ENCODE measurements at places on chromosomes 3 and 15.

- DNase-seq: no peak
Observed at GRCh38 chr3:177055605-177056571, 141.4 kb downstream of the TBL1XR1 start.

- no peak for DNase-seq
Observed at GRCh38 chr3:171508206-171508605, 48.0 kb upstream of the TNIK start.

DNA sequence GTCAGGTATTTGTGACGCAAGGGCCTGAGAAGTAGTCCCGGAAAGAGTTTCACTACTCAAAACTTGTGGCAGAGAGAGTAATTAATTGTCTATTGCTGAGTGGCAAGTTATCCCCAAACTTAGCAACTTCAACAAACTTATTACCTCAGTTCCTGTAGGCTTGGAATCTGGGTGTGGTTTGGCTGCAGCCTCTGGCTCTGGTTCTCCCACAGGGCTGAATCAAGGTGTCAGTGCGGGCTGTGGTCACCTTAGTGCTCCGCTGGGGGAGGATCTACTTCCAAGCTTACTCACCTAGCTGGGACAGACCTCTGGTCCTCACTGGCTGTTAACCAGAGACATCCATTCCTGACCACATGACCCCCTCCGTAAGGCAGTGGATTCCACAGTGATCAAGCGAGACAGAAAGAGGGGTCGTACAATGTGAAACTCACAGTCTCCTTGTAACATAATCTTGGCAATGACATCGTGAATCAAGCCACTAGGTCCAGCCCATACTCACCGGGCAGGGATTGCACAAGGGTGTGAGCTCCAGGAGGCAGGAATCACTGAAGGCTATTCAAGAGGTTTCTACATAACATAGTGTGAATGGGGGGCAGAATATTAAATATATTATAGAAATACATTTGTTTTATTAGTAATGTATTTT, 138.3 kb downstream of the RYR3 start:
- no peak for DNase-seq

DNA sequence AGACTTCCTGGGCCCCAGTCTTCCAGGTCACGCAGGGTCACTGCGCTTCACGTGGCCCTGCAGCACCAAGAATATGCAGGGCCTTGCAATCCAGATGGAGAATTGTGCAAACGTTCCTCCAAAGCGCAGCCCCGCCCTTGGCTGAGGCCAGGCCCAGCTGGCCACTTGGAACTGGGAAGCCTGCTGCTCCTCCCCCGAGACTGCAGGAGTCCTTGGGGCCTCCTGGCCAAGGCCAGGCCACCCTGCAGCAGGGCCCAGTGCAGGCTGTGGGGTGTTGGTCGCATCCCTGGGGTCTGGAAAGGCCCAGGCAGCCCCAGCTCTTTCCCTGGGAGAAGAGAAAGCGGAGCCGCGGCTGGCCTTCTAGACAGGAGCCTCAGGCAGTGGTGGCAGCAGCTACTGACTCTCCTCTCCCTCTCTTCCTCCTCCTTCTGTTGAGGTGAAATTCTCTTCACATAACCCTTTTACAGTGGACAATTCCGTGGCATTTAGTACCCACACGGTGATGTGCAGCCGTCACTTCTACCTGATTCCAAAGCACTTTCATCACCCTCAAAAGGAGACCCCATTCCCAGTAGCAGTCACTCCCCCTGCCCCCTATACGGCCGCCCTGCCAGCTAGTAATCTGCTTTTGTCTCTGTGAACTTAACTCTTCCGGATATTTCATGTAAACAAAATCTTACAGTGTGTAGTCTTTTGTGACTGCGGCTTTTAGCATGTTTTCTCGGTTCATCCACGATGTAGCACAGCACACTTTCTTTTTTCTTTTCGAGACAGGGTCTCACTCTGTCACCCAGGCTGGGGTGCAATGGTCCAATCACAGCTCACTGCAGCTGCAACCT, 103.9 kb downstream of the TMEM266 start:
- DNase-seq: no peak

DNA sequence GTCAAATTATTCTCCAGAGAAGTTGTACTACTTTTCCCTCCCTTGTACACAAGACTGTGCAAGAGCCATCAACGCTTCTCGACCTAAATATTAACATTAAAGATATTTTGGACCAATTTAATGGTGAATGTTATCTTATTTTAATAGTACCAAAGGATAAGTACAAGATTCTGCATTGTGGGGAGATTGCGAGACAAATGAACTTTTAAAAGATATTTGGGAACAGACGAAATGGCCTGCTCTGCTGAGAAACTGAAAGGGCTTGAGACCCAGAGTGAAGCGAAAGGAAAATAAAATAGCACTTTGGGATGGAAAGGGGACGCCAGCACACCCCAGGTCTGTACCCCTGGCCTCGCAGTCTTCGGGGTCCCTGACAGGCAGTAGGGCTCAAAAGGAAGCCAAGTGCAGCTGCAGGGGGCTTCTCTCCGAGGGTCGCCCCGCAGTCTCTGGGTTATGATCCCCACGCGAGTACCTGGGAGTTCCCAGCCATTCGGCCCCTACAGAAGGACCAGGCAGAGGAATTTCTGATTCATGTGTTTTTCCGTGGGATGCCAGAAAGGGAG, 97.6 kb upstream of the VGLL3 start:
- DNase-seq: no peak

DNA sequence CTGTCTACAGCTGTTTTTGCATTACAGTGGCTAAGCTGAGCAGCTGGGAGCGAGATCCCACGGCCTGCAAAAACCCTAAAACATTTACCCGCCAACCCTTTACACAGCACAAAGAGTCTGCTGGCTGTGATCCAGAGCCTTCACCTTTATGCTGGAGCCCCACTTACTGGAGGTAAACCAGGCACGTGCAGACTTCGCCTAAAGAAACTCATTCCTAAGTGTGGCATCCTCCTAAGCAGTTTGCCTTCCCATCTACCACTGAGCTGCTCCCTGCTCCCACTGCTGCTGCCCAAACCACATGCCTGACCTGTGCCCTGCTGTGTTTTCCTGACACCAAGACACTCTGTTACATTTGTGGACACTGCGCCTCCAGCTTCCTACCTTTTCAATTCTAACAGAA, 53.0 kb downstream of the CHSY1 start:
- no peak for DNase-seq

- DNase-seq: no peak
Observed at GRCh38 chr3:23461069-23461468, 257.9 kb downstream of the UBE2E2 start.

DNA sequence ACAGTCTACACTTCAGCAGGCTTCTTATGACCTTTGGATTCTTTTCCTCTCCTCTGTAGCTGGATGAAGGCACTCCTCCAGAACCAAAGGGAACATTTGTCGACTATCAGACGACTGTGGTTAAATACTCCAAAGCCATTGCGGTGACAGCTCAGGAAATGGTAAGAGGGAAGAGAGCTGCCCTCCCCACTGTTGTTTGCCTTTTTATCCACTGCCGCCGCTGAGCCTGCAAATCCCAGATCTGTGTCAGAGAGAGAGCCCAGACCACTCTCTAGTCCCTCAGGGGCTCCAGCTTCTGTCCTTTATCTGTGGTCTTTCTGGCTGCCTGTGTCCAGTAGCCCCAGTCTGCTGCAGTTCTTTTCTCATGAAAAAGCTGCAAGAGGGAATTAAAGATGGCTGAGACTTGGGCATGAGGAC, 261.5 kb upstream of the TPM1 start:
- DNase-seq: no peak

DNA sequence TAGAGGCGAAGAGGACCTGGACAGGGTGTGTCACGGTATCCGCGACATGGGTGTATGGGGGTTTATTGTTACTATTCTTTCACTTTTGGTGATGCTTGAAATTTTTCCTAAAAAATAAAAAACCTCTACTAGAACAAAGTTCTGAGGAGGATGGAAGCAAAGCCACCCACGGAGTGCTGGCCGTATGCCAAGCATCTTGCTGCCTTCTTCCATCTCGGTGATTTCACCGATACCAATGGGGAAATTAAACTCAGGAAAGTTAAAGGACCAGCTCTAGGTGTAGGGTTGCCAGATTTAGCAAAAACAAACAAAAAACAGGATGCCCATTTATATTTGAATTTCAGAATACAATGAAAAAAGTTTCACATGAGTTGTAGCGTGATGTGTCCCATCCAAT, 33.9 kb downstream of the SMAD6 start:
- DNase-seq: no peak

- DNase-seq: peak; percentile 45
Observed at GRCh38 chr3:14141144-14141543, 16.3 kb downstream of the TMEM43 start.

DNA sequence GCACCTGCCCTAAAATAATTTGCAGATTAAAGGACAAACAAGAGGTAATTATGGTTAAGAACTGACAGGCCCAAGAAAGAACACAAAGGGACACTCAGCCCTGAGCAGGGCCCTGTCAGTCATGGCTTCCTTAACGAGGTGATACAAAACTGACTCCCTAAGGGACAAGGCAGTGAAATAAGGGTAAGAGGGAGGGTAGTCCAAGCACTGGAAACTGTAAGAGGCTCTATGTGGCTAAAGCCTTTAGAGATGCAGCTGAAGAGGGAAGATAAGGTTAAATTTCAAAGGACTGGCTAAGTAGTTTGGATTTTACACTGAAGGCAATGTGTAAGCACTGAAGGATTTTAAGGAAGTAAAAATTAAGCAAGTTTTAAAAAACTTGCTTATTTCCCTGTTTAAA, 3.9 kb downstream of the ATR start:
- no peak for DNase-seq

- no peak for DNase-seq
Observed at GRCh38 chr3:128609294-128609693, 41.3 kb downstream of the RPN1 start.

DNA sequence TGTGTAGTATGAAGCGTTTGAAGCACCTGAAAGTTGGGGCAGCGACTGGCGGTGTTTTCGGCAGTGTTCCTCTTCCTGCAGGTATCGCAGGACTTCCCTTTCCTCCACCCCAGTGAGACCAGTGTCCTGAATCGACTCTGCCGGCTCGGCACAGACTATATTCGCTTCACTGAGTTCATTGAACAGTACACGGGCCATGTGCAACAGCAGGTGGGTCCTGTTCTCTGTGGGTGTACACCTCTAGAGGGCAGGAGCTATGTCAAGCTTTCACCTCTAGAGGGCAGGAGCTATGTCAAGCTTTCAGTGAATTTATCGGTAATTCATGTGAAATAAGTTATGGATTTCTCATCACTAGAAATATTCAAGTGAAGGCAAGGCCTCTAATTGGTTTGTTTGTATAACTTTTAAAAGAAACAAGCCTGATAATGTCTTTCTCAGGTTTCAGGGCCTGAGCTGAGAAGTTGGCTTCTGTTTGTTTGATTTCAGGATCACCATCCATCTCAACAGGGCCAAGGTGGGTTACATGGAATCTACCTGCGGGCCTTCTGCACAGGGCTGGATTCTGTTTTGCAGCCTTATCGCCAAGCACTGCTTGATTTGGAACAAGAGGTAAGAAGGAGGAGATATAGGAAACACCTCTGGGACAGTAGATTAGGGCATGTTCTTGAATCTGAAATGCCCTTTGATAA, 5.3 kb downstream of the TUBGCP4 start:
- DNase-seq: no peak

- no peak for DNase-seq
Observed at GRCh38 chr15:29832709-29833108, 10.4 kb upstream of the TJP1 start.

GRCh38 chr3:110773413-110773954, 298.1 kb upstream of the NECTIN3 start:
- DNase-seq: no peak

- DNase-seq: no peak
Observed at GRCh38 chr3:64548200-64548889, 139.5 kb downstream of the ADAMTS9 start.

DNA sequence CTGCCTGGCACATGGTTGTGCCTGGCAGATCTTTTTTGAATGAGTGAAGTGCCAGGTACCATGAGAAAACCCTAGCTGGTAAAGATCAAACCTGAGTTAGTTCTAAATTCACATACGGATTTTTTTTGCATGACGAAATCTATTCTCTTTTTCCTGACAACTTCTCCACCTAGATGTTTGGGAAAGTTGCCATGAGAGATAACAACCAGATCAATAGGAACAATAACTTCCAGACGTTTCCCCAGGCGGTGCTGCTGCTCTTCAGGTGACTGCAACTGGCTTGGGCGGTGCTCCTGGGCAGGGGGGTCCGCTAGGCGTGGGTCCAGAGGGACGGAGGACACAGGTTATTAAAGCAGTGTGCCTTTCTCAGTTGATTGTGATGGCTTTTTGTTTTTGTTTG, 71.8 kb downstream of the CHDH start:
- no peak for DNase-seq

DNA sequence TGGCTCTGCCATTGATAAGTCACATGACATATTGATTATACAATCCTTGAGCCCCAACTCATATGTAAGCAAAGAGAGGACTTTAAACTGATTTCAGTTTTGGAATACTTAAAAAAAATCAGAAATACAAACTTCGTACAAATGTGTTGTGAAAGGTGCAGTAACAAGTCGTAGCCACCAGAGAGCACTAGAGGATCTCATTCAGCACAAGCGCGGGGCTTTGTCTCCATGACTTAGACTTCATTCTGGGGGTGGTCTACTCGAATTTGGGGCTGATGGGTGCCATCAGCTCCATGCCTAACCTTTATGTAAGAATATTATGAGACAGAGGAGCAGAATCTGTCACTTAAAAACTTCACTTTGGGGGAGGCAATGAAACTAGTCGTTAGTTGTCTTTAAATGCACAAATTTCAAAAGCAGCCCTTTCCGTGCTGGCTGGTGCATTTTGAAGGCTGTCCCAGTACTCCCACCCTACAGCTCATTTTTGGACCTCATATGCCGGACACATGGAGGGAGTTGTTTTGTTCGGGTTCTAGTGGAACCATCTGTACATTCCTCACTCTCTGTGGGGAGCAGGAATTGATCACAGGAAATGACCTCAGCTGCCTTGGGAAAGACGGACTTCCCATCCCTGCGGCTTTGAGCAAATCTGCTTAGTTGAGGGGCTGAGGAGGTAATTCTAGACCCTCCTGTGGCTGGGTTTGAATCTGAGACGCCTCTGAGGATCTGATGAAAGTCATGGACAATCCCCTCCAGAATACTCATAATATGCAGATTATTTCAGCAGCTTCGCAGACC, 27.5 kb upstream of the MASP1 start:
- DNase-seq: peak; percentile 40

GRCh38 chr3:122462406-122462805, 46.5 kb upstream of the WDR5B start:
- no peak for DNase-seq

GRCh38 chr3:149495581-149496125, 21.2 kb downstream of the TM4SF4 start:
- DNase-seq: no peak

- DNase-seq: no peak
Observed at GRCh38 chr3:49804141-49805041, 1.3 kb downstream of the INKA1 start.

- DNase-seq: no peak
Observed at GRCh38 chr15:41941644-41942415, 30.5 kb downstream of the EHD4 start.

DNA sequence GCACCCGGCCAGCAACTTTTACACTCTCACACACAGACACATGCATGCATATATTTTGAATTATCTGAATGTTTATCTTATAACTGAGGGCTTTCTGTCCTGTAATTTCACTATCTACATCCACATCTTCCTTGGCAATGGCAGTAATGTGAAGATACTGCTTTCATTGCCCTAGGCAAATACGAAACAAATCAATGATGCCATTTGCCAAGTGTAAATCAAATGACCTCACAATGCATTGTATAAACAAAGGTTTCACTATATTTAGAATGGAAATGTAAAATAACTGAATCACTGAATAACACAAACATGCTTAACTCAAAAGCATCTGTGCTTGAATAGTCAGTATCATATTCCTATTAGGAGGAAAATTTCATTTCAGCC, 455.6 kb downstream of the TBL1XR1 start:
- DNase-seq: peak; percentile 74
